ENCODE measurements at places on chromosomes 1 and 21.

- DNase-seq: no peak
Observed at GRCh38 chr1:235929216-235929615, 62.5 kb upstream of the LYST start.

DNA sequence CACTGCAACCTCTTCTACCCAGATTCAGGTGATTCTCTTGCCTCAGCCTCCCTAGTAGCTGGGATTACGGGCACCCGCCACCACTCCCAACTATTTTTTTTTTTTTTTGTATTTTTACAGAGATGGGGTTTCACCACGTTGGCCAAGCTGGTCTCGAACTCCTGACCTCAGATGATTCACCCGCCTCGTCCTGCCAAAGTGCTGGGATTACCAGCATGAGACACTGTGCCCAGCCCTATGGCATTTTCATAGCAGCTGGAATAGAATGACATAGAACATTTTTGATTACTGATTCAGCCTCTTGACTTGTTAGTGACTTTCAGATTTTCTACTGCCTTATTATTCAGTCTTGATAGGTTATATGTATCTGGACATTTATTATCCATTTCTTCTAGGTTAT, 1046.2 kb downstream of the AMY1C start:
- no peak for DNase-seq

GRCh38 chr1:157115429-157115838, 15.8 kb upstream of the ETV3L start:
- DNase-seq: no peak

GRCh38 chr1:168865850-168866620, 137.0 kb upstream of the DPT start:
- DNase-seq: no peak

GRCh38 chr1:159081626-159082025, 5.1 kb upstream of the AIM2 start:
- DNase-seq: no peak

GRCh38 chr1:119674835-119675289, 26.8 kb upstream of the ZNF697 start:
- no peak for DNase-seq

DNA sequence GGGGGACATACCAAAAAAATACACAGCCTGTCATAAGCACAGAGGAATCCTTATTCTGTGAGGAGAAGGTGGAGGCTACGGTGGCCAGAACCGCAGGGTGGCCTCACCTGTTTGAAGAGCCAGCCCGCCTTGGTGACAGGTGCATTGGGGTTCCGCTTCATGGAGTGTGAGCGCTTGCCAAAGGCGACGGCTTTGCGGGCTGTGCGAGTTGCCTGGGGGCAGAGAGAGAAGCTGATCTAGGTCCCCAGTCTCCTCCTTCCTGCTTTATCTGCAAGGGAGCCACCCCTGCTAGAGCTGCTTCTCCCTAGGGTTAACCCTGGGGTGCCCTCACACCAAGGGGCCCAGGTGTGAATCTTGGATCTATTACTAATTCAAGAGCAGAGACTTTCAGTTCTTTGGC, 54.3 kb upstream of the GOLT1A start:
- DNase-seq: no peak

GRCh38 chr1:38004284-38005108, 818 bp downstream of the FHL3 start:
- DNase-seq: no peak

GRCh38 chr1:41913014-41913413, 5.7 kb downstream of the HIVEP3 start:
- no peak for DNase-seq

DNA sequence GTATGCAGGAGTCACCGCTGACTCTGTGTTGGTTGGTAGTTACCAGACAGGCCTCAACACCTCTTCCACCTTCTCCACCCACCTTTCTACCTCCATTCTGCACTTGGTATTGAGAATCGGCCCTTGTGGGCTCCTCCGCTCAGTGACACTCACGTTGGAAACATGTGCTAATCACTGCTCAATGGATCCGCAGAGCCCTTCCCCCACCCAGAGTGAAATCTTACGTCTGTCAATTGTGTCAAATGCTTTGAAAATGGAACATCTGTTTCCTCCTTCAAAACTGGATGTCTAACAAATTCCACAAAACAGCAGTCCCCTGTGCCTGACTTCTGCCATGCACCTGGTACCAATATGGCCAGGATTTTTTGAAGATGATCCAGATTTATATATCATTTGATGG, 65.5 kb upstream of the NRIP1 start:
- no peak for DNase-seq

- DNase-seq: no peak
Observed at GRCh38 chr1:59544615-59545293, 247.9 kb downstream of the FGGY start.

- no peak for DNase-seq
Observed at GRCh38 chr21:15514073-15514946, 215.5 kb upstream of the USP25 start.

- no peak for DNase-seq
Observed at GRCh38 chr21:42287193-42288083, 27.8 kb downstream of the TFF3 start.

GRCh38 chr1:184743062-184743756, 11.4 kb downstream of the EDEM3 start:
- DNase-seq: no peak

DNA sequence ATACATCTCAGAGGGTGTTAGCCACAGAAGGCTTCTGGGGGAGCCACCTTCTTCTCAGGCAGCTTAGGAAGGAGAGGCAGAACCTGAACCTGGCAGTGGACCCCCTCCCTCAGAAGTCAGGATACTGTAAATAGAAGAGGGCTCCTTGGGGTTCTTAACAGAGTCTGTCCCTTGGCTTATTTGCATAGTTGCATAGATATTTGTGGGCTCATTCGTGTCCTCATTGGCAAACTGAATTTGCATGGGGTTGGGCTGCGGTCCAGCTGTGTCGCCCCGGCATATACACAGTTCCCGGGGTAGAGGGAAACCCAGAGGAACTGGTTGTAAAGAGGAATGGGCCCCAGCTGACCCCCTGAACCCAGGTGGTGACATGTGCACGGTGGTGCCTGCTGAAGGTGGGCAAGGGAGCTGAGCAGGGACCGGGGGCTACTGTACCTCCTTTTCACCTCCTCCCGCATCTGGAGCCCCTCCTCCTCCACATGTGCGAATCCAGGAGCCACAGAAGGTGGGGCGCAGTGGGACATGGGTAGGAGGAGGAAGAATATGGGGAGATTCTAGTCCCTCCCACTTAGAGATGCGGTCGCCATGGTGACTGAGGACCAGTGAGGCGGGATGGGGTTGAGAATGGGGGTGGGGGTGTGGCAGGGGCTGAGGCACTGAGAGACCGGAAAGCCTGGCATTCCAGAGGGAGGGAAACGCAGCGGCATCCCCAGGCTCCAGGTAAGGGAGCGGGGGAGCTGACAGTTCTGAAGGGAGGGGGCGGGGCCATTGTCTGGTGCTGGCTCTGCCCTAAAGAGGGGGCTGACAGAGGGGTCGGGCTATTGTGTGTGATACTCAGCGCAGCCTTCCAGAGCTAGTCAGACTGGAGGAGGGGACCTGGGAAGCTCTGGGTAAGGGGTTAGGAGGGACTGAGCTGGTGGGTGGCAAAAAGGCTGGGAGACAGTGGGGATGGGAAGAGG, 3.7 kb upstream of the SEMA4A start:
- DNase-seq: no peak

GRCh38 chr1:81351864-81352263, 448.9 kb upstream of the ADGRL2 start:
- no peak for DNase-seq

- no peak for DNase-seq
Observed at GRCh38 chr1:64663668-64664067, 81.2 kb upstream of the RAVER2 start.

DNA sequence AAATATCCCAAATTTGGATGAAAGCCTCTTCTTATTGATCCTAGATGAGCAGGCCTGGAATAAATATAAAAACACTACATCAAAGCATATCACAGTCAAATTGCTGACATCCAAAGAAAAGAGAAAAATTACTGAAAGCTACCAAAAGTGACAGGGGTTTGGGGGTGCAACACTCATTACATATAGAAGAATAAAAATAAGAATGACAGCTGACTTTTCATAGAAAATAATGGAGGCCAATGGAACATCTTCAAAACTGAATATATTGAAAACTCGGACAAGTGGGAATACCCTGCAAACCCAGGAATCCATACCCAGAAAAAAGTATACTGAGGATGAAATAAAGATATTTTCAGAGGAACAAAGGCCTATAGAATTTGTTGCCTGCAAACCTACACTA, 84.0 kb downstream of the FOXJ3 start:
- DNase-seq: no peak
